ENCODE measurements at places on chromosomes 5 and 9. TPM values are rescaled to one million over a fixed set of nuclear protein-coding genes. Genes with fewer than 3 reads are reported as not detected.

The KCNV2 gene
- total RNA-seq = not detected

The TMC1 gene
- total RNA-seq = 0.39 TPM

The MRPL50 gene
- 40.6 TPM for total RNA-seq

The BTNL8 gene
- total RNA-seq = 0.11 TPM

The ACTL7A gene
- not detected for total RNA-seq

The FOXD4L6 gene
- total RNA-seq = not detected

The PRRC2B gene
- 112 TPM for total RNA-seq

The PCDHB14 gene
- total RNA-seq = 11.9 TPM

The SLC34A1 gene
- not detected for total RNA-seq

The ANKRD31 gene
- total RNA-seq = 0.50 TPM

The ZBED3 gene
- total RNA-seq = 2.7 TPM

The ANKRD20A1 gene
- 8.5 TPM for total RNA-seq

The LAMC3 gene
- total RNA-seq = 14.4 TPM

Measured in spinal cord (tissue), 10 donors.